Activated CD8-positive, alpha-beta memory T cell treated with anti-CD3 and anti-CD28 coated beads for 1 hour (primary cell): ENCODE measurements at places on chromosomes 4 and X.

DNA sequence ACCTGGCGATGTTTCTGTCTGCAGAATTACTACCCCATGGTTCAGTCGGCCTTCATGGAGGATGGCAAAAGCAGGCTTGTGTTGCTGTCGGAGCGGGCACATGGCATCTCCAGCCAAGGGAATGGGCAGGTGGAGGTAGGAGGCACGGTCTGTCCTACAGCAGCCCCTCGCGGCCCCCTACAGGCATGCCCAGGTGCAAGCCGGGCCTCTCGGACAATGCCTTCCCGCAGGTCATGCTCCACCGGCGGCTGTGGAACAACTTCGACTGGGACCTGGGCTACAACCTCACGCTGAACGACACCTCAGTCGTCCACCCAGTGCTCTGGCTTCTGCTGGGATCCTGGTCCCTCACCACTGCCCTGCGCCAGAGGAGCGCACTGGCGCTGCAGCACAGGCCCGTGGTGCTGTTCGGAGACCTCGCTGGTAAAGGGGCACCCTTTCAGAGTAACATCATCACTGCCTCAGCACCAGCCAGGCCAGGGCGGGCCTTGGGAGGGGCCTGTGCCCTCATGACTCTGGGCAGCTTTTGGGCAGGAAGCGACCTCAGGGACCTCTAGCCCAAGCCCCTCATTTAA lies 29.5 kb upstream of the MRFAP1 start:
- no peak for DNase-seq

GRCh38 chr4:117821834-117822233 lies 212.5 kb upstream of the NDST3 start:
- DNase-seq = no peak

GRCh38 chr4:47154816-47155370 lies 123.5 kb downstream of the GABRB1 start:
- DNase-seq = no peak

- no peak for DNase-seq
Observed at GRCh38 chrX:125954236-125954635, 211.9 kb downstream of the DCAF12L2 start.

GRCh38 chr4:23903859-23904438 lies 14.1 kb upstream of the PPARGC1A start:
- DNase-seq = no peak

GRCh38 chr4:140243278-140243753 lies 89.3 kb upstream of the MAML3 start:
- DNase-seq = no peak

- DNase-seq = no peak
Observed at GRCh38 chr4:15851969-15852368, 73.8 kb downstream of the CD38 start.

- DNase-seq = no peak
Observed at GRCh38 chr4:95585016-95585695, 36.4 kb upstream of the UNC5C start.

GRCh38 chrX:24988314-24988713 lies 27.5 kb downstream of the ARX start:
- DNase-seq = no peak

DNA sequence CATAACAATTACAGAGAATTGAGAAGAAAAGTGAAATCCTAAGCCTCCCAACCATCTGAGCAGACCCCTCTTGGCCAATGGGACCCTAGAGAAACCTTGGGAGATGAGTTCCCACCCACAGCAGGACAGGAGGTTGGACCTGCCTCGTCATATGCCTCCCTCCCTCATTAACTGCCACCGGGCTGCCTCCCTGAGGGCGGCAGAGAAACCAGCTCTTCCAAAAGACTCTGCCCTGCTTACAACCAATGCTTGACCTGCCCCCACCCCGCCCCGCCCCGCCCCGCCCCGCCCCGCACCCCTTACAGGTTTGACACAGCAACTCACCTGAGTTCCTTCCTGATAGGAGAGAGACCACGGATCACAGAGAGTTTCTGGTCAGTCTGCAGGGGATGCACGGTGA lies 86.1 kb downstream of the ADRA2C start:
- no peak for DNase-seq

- no peak for DNase-seq
Observed at GRCh38 chrX:138917781-138918180, 206.3 kb upstream of the FGF13 start.

GRCh38 chrX:17787557-17787956 lies 50.3 kb downstream of the SCML1 start:
- DNase-seq = no peak

DNA sequence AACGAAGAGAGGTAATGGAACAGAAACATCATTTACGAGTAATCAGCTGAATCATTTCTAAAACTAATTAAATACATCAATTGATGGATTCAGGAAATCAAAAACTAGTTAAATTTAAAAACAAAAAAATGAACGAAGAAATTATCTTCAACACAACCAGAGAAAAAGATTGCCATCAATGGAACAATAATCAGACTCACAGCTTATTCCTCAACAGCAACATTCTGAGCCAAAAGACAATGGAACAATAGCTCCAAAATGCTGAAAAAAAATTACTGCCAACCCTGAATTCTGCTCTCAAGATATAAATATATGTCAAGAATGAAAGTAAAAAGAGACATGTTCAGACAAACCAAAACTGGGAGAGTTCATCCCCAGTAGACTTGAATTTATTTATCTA lies 65.5 kb upstream of the KLF3 start:
- no peak for DNase-seq

DNA sequence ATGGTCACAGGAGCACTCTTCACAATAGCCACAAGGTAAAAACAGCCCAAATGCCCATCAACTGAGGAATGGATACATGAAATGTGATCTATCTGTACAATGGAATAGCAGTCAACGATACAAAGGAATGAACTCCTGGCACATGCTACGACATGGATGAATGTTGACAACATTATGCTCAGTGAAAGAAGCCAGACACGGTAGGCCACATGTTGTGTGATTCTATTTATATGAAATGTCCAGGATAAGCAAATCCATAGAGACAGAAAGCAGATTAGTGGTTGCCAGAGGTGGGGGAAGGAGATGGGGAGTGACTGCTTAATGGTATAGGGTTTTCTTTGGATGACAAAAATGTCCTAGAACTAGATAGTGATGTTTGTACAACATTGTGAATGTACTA lies 58.7 kb upstream of the GPM6B start:
- no peak for DNase-seq

DNA sequence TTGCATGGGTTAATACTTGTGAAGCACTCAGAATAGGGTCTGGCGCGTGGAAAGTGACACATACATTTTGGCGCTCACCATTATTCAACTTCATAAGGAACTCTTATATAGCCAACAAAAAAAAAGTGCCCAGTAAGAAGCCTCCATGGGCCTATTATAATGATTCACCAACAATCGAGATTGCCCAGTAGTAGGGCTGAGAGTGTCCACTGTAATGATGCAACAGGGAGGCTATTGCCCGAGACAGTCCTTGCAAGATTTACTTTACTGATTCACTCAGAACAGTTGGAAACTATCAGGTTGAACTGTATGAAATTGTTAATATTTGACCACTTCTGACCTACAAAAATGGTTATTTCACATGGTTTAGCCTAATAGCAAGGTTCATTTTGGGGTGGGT lies 86.0 kb downstream of the PJA1 start:
- DNase-seq = no peak

- DNase-seq = no peak
Observed at GRCh38 chr4:67909905-67910584, 26.2 kb upstream of the TMPRSS11D start.

- no peak for DNase-seq
Observed at GRCh38 chr4:141255016-141255415, 34.3 kb downstream of the ZNF330 start.

- DNase-seq = no peak
Observed at GRCh38 chrX:148049441-148049840, 68.3 kb downstream of the FMR1NB start.

GRCh38 chr4:8575457-8575856 lies 4.7 kb upstream of the GPR78 start:
- DNase-seq = no peak

DNA sequence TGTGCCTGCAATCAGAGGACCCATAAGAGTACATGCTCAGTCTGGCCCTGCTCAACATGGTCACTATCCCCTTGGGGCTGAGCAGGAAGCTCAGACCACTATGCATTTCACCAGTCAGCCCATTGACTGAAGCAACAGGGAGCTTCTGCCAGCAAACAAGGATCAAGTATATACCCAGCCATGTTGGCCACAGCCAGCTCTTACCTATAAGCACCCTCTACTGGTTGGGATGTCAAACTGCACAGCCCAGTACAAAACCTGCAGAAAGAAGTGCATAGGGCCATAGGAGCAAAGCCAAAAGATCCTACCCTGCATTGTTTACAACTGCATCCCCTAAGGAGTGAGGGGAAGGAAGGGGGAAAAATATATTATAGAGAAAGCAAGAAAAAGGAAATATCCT lies 214.4 kb upstream of the CPEB2 start:
- DNase-seq = no peak

GRCh38 chr4:141140391-141141200 lies 7.3 kb upstream of the RNF150 start:
- no peak for DNase-seq

- no peak for DNase-seq
Observed at GRCh38 chrX:66030505-66031317, 9.2 kb downstream of the VSIG4 start.

GRCh38 chrX:111361751-111362150 lies 50.2 kb downstream of the DCX start:
- DNase-seq = no peak

DNA sequence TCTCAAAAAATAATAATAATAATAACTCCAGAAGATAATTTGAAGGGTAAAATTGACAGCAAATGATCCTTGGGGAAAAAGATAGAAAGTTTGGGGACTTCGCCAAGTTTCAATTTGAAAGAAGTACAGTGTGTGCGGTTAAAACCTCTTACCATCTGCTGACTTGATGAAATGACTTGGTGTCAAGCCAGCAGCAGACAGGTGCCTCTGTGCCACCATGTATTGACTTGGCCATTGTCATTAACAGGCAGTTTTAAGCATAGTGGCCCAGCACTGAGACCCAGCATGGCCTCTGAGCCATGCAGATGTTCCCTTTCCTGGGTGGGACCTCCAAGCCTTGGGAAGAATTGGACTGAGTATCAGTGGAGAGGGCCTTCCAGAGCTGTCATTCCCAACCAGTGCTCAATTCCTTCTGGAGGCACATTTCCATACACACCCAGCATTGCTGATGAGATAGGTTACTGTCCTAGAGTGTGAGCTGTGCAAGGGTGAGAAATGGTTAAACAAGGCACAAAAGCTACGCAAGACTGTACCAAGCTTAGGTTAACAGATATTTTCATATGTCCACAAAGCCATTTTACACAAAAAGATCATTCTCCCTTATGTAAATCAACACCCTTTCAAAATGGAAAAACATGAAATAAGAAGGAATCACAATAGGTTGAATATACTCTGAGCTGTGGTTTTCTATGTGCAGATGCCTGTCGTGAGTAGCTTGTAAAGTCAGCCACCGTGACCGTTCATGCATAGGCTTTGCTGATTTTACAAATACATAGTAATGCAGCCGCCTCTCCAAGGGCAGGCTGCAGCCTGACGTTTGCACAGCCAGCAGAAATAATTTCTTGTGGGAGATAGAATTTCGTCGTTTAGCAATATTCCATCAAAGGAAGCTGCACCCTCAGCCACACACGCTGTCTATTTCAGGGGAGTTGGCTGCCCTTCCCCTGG lies 59.4 kb upstream of the FBXW7 start:
- no peak for DNase-seq

GRCh38 chr4:174252412-174252811 lies 31.1 kb downstream of the FBXO8 start:
- DNase-seq = no peak

DNA sequence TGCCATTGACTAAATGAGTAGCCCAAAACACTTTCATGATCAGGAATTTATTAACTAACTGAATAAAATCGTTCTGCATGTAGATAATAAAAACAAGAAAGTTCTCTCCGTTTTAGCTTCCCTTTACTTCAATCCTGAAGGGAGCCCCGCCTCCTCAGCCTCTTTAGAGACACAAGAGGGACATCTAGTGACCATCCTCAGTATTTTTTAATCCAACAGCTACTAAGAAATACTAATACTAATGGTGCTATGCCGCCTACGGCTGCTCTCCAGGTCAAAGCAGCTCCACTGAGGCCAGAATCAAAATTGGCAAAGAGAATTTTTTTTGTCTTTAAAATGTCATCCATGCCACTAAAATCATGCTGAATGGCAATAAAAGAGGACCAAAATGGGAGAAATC lies 3.2 kb upstream of the PCDH19 start:
- no peak for DNase-seq

GRCh38 chrX:115940888-115941332 lies 229.6 kb upstream of the AGTR2 start:
- no peak for DNase-seq

GRCh38 chr4:137693641-137694040 lies 161.3 kb upstream of the PCDH18 start:
- DNase-seq = no peak

- no peak for DNase-seq
Observed at GRCh38 chrX:68876731-68877130, 47.9 kb downstream of the EFNB1 start.

DNA sequence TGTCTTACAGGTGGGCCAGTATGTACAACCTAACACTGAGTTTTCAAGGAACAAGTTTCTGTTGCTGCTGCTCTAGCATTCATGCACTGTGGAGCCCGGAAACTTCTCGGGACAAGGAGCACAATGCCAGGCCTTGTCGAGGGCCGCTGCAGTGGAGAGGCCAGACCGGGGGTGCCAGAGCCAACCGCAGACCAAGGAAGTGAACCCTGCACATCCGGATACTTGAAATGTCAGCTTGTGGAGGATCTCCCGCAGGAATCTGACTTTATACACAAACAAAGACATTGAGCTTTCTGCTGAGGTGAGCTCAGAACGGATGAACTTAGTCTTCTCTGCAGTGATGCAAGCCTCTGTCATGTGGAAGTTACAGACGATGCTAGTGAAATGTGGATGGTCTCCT lies 99.5 kb downstream of the ZNF827 start:
- no peak for DNase-seq

DNA sequence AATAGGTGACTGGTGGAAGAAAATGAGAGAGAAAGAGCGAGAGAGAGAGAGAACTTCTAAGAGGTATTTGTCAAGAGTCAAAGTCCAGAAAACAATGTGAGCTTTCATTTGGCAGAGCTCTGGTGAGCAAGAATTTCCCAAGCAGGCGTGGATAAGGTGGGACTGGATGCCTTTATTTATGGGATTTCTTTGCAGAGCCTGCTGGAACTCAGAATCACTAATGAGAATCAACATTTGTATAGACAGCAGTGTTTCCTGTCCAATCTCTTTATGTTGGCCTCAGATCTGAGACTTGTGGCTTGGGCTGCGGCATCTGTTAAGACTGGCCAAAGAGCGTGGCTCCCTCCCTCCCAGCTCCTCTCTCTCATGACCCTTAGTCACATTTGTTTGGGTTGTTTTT lies 67.9 kb upstream of the TBL1X start:
- DNase-seq = no peak

DNA sequence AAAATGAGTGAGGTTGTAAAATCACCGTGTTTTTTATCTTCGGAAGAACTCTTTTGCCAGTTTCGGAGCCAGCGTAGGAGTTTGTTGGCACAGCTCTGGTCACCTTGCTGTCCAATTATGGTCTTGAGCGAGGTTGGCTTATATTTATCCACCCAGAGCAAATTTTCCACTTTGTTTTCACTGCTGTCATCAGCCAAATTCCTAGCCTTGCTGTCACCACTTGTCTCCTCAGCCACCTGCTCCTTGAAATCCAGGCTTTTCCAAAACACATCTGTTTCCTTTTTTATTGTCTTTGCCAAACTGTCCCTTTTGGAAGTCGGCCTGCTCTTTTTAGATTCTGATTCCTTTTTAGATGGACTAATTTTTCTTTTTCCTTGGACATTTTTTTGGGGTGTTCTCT lies 57.6 kb downstream of the RFC1 start:
- no peak for DNase-seq

- no peak for DNase-seq
Observed at GRCh38 chr4:39042366-39042765, 10.2 kb upstream of the TMEM156 start.
